ENCODE measurements at places on chromosomes 5 and 9.

GRCh38 chr5:5494489-5495402, 72.3 kb downstream of the ICE1 start:
- DNase-seq, result peak; percentile 82

- DNase-seq, result peak; percentile 60
Observed at GRCh38 chr5:132457371-132458225, 33.0 kb downstream of the IRF1 start.

DNA sequence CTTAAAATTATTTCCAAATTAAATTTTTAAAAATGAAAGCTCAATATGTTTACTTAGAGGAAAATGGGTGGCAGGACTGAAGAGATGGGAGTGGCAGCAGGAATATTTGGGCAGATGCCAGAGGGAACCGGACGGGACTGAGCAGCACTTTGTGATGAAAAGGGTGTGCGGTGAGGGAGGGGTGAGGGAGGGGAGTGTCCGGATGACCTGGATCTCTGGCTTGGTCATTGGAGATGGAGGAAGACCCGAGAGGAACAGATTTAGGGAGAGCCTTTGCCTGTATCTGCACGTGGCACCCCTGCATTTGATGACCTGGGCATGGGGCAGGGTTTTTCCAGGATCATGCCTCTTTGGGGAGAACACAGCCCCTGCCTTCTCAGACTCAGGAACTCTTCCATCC, 201.1 kb upstream of the MVB12B start:
- DNase-seq, result no peak

DNA sequence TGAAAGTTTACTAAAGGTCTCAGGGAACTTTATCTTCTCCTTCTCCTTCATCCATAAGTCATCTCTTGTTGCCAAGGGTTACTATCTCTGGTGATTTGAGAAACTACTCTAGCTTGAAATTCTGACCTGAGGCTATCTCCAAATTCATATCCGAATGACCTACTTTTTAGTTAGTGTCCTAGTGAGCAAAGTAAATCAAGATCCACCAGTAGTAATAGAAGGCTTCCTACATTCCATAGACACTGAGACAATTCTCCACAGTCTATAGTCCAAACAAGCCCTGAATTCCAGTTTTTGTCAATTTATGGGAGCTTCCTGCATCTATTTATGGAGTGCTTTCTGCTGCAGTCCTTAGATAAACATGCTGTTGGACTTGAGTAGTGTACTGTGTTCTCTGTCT, 5.0 kb downstream of the IL7R start:
- no peak for DNase-seq

DNA sequence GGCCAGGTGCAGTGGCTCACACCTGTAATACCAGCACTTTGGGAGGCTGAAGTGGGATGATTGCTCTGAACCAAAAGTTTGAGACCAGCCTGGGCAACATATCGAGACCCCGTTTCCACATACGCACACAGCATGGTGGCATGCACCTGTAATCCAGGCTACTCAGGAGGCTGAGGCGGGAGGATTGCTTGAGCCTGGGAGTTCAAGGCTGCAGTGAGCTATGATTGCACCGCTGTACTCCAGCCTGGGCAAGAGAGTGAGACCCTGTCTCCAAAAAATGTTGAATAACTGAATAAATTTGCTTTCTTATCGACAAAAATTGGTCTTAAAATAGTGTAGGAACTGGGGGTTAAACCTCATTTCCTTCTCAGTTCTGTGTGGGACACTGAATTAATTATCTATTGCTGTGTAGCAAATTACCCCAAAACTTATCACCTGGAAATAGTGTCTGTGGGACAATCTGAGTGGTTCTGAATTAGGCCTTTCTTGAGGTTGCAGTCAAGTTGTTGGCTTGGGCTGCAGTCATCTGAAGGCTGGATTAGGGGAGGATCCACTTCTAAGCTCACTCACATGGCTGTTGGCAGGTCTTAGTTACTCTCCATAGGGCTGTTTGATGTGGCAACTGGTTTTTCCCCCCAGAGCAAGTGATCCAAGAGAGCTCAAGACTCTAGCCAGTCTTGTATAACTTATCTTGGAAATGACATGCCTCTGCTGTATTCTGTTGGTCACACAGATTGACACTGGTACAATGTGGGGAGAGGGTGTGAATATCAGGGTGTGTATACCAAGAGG, 2.0 kb downstream of the SNX30 start:
- DNase-seq, result no peak

DNA sequence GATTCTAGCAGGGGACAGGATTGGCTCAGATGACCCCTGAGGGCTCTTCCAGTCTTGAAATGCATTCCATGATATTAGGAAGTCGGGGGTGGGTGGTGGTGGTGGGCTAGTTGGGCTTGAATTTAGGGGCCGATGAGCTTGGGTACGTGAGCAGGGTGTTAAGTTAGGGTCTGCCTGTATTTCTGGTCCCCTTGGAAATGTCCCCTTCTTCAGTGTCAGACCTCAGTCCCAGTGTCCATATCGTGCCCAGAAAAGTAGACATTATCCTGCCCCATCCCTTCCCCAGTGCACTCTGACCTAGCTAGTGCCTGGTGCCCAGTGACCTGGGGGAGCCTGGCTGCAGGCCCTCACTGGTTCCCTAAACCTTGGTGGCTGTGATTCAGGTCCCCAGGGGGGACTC, 2.9 kb upstream of the MYOZ3 start:
- DNase-seq, result peak; percentile 61

GRCh38 chr5:19855931-19856330, 132.1 kb downstream of the CDH18 start:
- no peak for DNase-seq

- DNase-seq, result no peak
Observed at GRCh38 chr5:125976421-125977000, 446.7 kb upstream of the GRAMD2B start.

GRCh38 chr5:1278656-1279442, 16.0 kb downstream of the TERT start:
- no peak for DNase-seq

GRCh38 chr5:79284846-79285245, 48.9 kb downstream of the JMY start:
- no peak for DNase-seq

DNA sequence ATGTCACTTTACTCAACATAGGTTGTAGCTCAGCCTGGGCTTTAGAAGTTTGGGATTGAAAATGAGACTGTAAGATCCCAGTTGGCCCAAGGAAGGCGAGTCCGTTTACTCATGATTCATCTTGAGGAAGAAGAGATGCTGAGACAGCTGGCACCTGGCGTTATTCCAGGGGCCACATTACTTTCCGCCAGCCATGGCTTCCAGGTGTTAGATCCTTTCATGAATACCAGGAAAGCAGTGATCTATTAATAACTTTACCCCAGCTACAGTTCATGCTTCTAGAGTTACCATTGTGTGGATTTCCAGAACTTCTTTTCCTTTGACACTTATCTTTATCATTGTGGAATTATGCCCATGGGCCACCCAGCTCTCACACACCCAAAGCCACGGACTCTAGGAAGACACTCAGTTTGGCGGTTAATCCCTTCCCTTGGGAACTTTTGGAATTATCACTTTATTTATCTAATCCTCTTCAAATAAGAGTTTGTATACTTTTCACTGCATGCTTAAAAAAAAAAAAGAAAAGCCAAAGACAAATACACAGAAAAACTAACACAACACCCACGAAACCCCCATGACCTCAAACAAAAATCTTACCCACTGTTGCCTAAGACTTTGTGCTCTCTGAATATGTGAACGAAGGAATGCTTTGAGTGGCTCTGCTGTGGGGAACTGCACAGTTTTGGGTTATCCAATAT, 26.9 kb downstream of the RAI14 start:
- no peak for DNase-seq

DNA sequence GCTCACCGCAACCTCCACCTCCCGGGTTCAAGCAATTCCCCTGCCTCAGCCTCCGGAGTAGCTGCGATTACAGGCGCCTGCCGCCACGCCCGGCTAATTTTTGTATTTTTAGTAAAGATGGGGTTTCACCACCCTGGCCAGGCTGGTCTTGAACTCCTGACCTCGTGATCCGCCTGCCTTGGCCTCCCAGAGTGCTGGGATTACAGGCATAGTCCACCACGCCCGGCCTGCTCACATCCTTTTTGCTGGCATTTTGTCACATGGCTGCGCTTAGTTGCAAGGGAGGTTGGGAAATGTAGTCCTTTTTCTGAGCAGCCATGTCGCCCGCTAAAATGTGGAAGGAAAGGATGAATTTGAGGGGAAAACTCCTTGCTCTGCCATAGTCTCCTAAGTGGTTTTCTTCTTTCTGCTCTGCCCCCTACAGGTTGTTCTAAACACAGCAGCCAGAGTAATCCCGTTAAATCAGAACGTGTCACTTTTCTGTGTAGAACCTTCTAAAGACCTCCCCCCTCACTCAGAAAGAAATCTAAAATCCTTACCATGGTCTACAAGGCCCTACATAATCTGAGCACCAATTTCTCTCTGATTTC, 57.8 kb upstream of the HSPA9 start:
- DNase-seq, result peak; percentile 73

DNA sequence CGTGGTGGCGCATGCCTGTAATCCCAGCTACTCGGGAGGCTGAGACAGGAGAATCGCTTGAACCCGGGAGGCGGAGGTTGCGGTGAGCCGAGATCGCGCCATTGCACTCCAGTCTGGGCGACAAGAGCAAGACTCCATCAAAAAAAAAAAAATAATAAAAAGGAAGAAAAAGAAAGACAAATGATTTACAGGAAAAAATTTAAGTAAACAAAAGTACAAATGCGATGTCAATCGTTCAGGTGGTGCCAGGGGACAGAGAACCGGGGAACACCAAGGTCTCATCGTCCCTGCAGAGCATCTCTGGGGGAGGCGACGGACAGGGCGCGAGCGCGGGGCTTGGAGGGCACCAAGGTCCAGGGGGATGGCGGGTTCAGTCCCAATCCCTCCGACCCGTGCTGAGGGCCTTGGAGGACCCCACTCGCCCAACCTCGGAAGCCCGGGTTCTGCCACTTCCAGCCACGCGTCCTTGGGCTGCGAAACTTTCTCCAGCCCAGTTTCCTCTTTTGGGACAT, 607 bp upstream of the HNRNPAB start:
- no peak for DNase-seq

DNA sequence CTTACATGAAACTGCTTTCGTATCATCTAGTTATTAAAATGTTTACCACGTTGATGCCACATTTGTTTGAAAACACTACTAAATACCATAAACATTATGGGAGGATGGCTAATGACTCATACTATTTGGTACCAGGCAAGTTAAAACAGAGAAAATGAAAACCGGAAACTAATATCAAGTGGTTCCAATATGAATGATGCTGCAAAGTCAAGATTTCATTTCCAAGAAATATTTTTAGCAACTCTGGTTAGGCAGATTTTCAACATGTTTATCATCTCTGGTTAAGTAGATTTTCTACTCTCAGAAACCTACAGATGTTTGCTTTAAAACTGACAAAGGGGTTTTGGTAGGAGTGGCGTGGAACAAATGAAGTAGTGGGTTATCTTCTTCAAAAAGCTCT, 4.9 kb upstream of the F2R start:
- no peak for DNase-seq

- DNase-seq, result peak; percentile 61
Observed at GRCh38 chr9:134600836-134601638, 40.6 kb upstream of the COL5A1 start.

- no peak for DNase-seq
Observed at GRCh38 chr9:17905781-17906175, 326.9 kb downstream of the SH3GL2 start.

DNA sequence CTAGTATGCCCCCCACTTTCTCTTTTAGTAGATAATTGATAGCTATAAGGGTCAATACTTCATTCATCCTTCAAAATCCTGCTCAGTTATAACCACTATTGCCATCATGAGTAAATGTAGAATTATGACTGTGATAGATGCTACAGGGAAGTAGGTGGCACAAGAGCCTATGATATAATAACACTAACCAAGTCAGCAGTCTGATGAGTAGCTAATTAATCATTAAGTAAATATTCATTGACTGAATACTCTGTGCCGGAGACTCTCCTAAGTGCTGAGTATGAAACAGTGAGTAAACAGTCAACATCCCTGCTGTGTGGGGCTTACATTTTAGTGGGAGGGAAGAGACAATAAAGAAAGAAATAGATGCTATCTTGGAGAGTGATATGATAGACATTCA, 430.3 kb upstream of the ZNF462 start:
- DNase-seq, result no peak

- DNase-seq, result no peak
Observed at GRCh38 chr9:98020476-98021145, 35.9 kb upstream of the NANS start.

- no peak for DNase-seq
Observed at GRCh38 chr5:171505473-171506043, 86.1 kb downstream of the FGF18 start.

- peak; percentile 67 for DNase-seq
Observed at GRCh38 chr9:126611592-126612325, 2.0 kb upstream of the LMX1B start.

DNA sequence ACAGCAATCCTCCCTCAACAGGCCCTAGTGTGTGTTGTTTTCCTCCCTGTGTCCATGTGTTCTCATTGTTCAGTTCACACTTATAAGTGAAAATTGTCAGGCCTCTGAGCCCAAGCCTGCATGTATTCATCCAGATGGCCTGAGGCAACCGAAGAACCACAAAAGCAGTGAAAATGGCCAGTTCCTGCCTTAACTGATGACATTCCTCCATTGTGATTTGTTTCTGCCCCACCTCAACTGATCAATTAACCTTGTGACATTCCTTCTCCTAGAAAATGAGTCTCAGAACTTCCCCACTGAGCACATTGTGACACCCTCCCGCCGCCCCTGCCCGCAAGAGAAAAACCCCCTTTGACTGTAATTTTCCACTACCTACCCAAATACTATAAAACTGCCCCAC, 17.4 kb upstream of the TRPC7 start:
- no peak for DNase-seq

GRCh38 chr5:126430631-126431030, 7.4 kb downstream of the GRAMD2B start:
- no peak for DNase-seq

- DNase-seq, result no peak
Observed at GRCh38 chr5:128535251-128535650, 2.8 kb downstream of the FBN2 start.

- DNase-seq, result no peak
Observed at GRCh38 chr9:130471411-130472183, 26.8 kb downstream of the ASS1 start.

DNA sequence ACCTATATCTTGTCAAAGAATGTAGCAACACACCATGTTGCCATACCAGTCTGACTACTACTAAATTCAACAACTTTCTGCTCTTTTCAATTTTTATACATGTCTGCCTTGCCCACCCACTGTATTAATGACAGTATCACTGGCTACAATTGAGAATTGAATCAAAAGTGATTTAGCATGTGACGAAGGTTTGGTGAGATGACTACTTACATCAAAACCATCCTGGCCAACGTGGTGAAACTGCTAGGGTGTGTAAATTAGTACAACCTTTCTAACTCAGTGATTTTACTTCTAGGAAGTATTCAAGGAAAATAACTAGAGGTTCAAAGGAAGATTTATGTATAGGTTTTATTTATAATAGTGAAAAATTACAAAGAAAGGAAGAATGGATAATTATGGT, 109.8 kb downstream of the UNC13B start:
- DNase-seq, result no peak

- no peak for DNase-seq
Observed at GRCh38 chr5:61866930-61867329, 439.1 kb upstream of the KIF2A start.
